ENCODE measurements at places on chromosomes 16 and 17.
A peak's percentile ranks its signal among the peaks of the same experiment; 100 is the strongest.

DNA sequence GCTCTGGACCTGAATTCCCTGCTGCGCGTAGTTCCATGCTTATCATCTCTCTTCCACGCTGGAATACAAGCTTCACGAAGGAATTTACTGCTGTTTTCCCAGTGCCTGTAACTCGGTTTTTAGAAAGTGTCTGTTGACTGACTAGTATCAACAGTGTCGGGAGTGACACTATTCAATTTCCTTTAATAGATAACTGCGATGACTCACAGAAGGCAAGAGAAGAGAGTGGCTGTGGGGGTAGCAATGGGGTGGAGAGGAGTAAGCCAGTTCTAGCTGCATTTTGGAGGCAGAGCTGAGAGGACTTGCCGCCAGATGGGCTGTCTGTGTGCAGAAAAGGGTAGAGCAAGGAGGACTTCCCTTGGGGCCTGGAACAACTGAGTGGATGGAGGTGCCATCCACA lies 25.2 kb downstream of the B4GALNT2 start:
- peak; percentile 73 for DNase-seq

DNA sequence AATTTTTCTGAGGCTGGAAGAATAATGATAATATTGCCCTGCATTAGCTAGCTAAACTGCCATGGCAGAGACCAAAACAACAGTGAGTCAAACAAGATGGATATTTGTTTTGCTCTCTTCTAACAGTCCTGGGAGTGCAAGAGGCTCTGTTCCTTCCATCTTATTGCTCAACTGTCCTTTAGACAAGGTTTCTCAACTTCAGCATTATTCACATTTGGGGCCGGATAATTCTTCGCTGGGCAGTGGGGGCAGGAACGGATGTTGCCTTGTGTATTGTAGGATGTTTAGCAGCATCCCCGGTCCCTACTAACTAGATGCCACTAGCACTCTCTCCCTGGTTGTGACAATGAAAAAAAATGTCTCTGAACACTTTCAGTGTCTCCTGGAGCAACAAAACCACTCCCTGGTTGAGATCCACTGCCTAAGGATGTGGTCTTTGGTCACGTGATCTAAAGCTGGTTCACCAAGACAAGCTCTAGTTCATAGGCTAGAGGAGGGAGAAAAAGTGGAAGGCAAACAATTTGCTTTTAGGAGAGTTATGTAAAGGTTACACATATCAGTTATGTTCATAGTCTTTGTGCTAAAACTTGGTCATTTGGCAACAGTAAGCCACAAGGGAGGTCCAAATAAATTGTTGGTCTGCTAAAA lies 144.4 kb downstream of the PCTP start:
- no peak for DNase-seq

DNA sequence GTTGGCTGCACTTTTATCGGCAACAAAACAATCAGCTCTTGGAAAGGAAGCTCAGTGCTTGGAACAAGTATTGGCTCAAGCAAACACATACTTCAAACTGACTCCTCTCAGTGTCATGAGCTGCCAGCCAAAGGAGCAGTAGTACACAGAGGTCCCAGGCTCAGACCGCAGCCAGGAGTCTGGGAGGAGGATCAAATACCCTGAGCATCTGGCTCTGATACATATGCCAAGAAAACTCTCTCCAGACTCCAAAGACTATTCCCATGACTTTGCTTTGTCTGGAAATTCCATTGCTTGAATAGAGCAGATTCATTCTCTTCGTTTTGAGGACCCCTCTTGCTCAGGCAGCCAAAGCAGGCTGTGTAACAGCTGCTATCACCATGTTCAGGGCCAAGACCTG lies 501.6 kb upstream of the PSMD7 start:
- DNase-seq = no peak

DNA sequence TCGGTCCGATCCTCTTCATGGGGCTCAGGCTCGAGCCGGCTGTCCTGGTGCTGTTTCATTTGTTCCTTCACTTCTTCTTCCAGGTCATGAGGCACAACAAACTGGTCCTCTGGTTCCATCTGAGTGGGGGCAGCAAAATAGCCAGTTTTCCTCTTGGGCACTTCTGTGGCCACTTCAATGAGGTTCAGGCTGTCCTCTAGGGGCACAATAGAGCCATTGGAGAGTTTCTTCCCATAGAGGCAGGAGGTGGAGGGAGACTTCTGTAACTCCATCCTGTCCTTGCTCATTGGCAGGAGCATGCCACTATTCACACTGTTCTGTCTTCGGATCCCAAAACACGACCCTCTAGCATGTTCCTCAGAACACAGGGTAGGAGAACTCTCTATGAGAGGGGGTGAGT lies 22.9 kb downstream of the MARVELD3 start:
- peak; percentile 27 for DNase-seq

- peak; percentile 46 for DNase-seq
Observed at GRCh38 chr17:4881761-4882555, 17.4 kb upstream of the C17orf107 start.

GRCh38 chr16:62068747-62069146 lies 32.5 kb upstream of the CDH8 start:
- peak; percentile 46 for DNase-seq

DNA sequence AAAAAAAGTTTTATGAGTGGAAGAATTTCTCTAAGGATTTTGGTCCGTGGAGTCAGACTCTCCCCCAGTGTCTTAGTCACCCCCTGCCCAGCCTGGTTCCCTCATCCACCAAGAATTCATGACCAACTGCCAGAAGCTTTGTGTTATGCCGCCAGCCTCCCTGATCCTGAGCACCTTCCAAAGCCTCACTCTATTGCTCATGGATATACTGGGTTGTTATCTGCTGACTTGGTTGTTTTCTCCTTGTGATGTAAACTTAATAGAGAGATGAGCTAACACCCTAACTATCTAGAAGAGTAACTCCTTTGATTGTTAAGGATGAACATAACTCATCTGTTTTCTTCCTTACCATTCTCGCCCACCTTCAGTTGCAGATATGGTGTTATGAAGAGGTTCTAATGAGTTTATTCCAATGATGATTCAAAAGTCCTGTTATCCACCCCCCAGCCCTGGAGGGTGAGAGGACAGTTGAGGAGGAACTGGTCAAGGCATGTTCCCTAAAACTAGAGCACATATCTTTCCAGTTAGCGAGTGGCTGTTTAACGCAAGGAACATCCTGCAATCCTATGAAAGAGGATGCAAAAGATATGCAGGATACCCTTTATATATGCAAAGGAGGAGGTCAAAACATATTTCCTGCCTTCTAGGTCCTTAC lies 1.5 kb upstream of the PSMD3 start:
- peak; percentile 66 for DNase-seq

GRCh38 chr17:80453998-80454556 lies 22.3 kb downstream of the NPTX1 start:
- no peak for DNase-seq

- no peak for DNase-seq
Observed at GRCh38 chr16:50280932-50281331, 14.6 kb downstream of the ADCY7 start.

GRCh38 chr17:8542599-8543502 lies 87.7 kb downstream of the MYH10 start:
- DNase-seq = no peak

DNA sequence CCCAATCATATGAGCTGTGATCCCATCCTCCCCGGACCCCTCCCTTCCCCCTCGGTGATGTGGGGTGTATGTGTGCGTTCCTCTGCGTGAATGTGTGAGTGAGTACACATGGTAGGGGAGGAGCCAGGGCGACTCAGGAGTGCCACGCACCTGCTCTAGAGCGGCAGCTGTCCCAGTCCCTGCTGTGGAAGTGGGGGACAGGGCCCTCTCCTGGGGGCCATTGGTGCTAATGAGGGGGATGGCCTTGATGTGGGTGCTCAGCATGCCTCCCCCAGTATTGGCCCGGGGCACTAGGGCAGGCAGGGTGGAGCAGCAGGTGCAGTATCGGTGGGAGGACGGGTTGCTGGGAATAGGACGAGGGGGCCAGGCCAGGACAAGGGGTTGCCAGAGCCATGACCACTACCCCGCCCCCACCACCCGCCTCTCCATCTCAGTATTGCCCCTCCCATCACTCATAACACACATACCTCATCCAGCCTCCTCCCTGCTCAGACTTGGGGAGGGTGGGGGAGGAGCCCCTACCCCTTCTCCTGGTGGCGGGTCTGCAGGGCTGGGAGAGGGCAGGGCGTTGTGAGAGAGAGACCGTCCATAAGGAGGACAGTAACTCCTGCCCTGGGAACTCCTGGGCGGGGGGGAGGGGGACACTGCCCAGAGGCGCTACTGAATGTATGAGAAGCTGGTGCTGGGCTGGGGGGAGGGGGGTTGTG lies 8.5 kb downstream of the NR1D1 start:
- DNase-seq = no peak

- DNase-seq = no peak
Observed at GRCh38 chr17:4476017-4476416, 22.7 kb upstream of the SPNS2 start.

GRCh38 chr17:45276031-45276430 lies 14.1 kb upstream of the SPATA32 start:
- no peak for DNase-seq
